Esophagus muscularis mucosa (tissue), 4 donors: ENCODE measurements at places on chromosomes 12 and 14.

DNA sequence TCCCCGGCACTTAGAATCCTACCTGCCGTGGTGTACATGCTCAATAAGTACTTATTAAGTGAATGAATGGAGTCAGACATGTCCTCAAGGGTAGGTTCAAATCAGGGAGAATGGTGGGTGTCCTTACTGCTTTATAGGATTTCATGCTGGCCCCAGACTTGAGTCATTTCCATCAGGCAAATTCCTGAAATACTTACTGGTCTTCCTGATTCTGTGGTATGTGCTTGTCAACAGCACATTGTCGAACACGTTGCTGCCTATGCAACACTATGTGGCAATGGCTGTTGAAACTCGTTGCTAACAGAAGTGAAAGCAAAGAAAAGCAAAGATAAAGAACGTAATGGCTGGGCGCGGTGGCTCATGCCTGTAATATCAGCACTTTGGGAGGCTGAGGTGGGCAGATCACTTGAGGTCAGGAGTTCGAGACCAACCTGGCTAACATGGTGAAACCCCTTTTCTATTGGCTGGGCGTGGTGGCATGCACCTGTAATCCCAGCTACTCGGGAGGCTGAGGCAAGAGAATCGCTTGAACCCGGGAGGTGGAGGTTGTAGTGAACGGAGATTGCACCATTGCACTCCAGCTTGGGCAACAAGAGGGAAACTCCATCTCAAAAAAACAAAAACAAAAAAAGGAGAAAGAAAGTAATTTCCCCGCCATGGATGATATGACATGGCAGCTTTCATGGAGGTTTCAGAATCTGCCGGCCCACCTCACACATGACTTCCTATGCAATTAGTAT lies 214.9 kb downstream of the ZFP36L1 start:
- DNase-seq, result no peak

GRCh38 chr14:50360851-50361250 lies 35.8 kb downstream of the CDKL1 start:
- DNase-seq, result no peak

- DNase-seq, result no peak
Observed at GRCh38 chr12:93857991-93858447, 180.8 kb downstream of the CRADD start.

- no peak for DNase-seq
Observed at GRCh38 chr12:75452675-75453330, 27.8 kb upstream of the GLIPR1 start.

DNA sequence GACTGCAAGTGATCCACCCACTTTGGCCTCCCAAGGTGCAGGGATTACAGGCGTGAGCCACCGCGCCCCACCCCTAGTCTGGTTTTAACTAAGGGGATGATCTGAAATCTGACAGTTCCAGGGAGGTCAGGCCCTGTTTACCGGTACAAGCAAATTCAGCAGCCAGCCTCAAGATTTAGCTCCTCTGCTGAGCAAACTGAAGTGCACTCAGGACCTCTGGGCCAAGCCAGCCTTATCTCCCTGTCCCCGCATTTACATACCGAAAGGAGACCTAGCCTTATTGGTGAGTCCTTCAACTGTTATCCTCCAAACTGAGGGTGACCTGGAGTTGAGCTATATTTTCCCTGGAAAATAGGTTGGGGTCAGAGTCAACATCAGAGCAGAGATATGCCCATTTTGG lies 835 bp upstream of the ABHD4 start:
- no peak for DNase-seq

DNA sequence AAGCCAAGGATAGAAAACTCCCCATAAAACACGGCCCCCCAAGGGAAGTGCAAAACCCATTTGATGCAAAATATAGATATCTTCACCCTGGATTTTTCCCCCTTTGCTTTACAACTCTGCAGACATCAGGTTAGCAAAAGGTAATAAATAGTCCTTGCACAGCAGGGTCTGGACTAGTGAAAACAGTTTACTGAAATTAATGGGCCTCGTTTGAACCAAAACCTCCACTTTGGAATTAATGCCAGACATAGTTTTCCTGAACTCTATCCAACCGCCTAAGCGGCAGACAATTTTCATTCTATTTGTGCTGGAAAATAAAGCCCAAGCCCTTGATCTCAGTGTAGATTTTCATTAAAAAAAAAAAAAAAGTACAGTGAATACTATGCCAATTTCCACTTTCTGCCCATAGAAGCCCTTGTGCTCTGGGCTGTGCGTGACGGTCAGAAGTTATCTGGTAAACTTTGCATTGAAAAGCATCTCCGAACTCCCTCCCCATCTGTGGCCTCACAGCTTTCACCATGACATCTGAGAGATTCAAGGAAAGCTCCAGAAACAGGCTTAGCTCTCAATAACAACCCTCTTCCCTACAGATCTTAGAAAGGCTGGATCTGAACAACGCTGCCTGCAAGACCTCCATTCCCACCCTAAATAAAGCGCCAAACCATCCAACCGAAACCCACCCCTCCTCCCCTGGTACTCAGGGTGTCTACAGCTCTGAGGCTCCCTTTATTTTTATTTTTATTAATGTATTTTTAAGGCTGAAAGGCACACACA lies 11.0 kb upstream of the IRF2BPL start:
- DNase-seq, result no peak

DNA sequence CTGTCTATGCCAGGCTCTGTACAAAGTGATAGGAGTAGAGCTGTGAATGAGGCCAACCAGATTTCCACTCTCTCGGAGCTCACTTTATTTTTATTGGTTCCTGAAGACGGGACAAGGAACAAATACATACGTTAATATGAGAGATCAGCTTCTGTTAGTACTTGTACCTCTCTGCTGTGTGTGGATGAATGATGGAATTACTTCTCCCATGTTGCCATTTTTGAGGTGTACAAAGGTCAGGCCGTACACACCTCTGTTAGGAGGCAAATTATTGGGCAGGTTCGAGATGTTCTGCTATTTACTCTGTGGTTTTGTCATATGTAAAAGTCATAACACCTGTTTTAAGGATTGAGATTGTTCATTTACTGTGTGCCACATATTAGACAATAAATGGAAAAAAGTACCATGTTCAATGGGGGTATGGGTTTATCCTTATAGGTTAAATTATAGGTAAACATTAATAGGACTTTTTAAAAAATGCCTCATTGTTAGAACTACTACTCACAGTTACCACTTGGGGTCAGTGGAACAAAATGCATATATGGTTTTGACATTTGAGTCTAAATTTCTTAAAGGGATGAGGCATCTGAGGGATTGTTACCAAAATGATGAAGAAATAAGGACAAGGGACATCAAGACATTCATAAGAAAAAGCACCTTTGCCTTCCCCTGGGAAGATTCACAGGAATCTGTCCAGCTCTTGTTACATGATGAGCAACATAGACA lies 26.9 kb downstream of the WBP11 start:
- no peak for DNase-seq
